ENCODE measurements at places on chromosomes 13 and 19.

- peak; percentile 22 for DNase-seq
Observed at GRCh38 chr19:40445780-40446262, 1.7 kb upstream of the SERTAD3 start.

DNA sequence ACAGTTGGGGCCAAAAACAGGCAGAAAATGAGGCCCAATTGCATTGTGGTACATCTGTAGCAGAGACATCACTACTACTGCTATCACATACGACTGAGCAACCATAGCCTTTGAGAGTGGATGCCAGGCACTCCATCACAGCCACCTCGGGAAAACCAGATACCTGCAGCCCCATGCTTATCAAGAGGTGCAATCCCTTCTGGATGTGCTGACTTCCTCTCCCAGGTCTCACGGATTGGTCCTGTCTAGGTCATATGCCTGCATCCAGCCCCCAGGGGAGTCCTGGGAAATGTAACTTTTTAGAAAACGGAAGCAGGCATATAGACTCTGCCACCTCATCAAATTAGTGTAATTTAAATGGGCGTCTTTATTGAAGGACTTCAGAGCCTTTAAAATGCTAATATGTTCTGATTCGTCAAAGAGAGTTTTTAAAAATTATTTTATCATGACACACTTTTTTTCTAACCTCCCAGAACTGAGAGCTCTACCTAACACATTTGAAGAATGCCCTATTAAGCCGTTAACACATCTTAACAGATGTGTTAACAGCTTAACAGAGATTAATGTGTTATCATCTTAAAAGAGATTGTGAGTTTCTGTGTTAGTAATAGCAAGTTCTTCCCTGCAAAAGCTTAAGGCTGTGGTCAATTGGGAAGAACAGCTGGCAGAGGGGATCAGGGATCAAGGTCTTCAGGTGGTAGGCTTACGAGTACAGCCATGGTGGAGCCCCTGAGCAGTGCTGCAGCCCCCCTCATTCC, 63.9 kb downstream of the DLEU7 start:
- DNase-seq: no peak

DNA sequence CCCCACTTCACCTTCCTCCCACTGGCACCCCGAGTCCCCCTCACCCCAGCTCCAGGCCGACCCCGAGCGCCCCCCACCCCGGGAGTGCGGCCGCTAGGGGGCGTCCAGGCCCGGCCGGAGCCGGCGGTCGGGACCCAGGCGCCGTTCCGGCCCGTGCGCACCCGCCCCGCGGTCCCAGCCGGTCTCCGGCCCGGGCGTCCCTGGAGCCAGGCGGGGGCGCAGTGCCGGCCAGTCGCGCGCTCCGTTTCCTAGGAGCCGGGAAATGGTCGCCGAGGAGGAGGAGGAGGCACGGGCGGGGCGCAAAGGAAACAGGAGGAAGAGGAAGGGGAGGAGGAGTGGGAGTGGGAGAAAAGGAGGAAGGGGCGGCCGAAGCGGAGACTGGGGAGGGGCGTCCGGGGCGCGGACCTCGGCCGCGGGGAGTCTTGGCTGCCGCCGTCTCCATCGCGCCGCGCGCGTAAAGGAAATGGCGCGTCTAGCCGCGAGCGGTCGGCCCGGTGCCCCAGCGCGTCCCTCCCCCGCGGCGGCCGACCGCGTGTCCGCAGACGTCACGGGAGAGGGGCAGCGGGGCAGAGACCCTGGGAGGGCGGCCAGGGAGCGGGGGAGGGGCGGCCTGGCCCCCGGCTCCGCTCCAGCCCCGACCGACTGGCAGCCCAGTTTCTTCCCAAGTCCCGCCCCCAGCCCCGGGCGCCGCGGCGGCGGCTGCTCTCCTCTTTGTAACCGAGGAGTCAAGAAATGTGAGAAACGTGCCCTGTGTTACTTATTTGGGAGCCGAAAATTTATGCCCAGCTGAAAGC, 1.1 kb upstream of the KCTD15 start:
- peak; percentile 93 for DNase-seq

DNA sequence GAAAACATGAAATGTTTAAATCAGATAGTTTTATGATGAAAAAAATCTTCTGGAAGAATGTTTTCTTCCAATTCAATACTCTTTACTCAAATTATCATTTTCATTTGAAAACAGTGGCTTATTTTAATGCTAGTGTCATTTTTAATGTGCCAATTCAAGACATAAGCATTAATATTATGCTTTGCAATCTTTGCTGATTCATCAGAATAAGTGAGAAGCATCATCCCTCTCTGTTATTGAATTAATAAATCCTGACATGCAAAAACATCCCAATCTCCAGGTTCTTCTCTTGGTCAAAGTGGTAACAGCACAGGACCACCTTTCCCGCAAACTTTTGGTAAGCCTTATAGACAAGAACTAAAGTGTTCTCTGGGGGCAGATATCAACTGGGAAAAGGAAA, 3.8 kb downstream of the INTS6 start:
- DNase-seq: no peak

- peak; percentile 90 for DNase-seq
Observed at GRCh38 chr13:39777527-39778061, 122.1 kb downstream of the COG6 start.

GRCh38 chr13:44826591-44827350, 162.5 kb downstream of the NUFIP1 start:
- no peak for DNase-seq

DNA sequence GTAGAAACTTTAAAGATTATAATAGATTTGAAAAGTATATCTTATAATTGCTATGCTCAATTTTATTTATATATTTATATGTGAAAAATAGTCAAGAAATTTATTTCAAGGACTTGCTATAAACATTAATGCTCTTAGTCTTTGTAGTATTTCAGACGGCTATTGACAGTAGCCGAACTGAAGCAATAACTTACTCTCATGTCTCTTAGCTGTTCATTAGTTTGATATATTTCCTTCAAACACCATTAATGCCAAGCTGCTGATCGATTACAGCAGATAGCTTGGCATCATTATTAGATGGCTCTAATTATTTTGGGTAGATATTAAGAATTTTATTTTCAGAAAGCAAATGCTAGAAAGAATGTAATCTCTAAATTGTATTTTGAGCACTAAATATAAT, 1151.5 kb upstream of the SPRY2 start:
- no peak for DNase-seq

GRCh38 chr19:20664901-20665781, 3.8 kb upstream of the ZNF626 start:
- no peak for DNase-seq

DNA sequence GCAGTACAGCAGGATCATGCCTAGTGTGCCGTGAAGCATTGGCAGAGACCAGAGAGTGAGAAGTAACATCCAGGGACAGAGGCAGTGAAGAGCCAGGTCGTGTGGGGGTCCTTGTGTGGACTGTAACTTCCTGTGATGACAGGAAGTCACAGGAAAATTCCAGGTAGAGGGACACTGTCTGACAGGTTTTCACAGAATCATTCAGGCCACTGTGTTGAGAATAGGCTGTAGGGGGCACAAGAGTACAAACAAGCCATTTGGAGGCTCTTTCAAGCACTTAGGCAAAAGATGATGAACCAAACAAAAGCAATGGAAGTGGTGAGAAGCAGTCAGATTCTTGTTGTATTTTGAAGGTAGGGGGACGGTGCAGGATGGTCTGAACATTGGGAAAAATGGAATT, 46.4 kb downstream of the N4BP2L1 start:
- peak; percentile 14 for DNase-seq

GRCh38 chr19:46351241-46352041, 4.6 kb downstream of the PPP5C start:
- peak; percentile 37 for DNase-seq

- DNase-seq: no peak
Observed at GRCh38 chr13:43077461-43077860, 54.1 kb downstream of the DNAJC15 start.

- no peak for DNase-seq
Observed at GRCh38 chr13:49021953-49022352, 46.2 kb downstream of the FNDC3A start.

- no peak for DNase-seq
Observed at GRCh38 chr19:40589591-40590429, 11.4 kb upstream of the LTBP4 start.

DNA sequence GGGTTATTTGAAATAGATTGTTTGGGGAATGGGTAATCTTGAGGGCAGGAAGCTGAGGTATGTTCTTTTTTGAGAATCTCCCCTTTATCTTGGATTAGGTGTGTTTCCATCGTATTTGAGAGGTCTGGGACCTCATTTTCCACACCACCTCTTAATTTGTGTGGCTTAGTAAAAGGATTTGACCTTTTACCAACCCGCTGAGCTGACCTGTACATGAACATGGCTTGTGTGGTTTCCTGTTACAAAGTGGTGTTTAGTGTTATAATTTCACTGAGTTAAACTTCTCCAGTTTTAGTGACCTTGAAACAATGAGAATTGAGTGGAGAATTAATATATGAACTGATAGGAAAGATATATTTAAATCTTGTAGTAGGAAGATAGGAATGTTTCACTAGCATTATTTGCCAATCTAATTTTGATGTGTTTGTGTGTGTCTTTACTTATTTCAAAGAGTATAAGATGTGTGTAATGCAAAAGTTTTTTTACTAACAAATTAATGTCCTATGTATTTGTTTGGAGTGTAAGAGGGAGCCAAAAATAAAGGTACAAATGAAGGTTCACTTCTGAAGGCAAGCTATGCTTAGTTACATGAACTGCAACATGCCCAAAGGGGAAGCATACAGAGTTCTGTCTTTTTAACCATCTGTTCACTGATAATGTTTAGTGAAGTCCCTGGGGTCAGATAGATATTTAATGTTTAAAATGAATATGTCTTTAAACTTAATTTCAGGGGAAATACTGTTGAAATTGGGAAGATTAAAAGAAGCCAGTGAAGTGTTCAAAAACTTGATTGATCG, 17.1 kb downstream of the NAA16 start:
- no peak for DNase-seq

DNA sequence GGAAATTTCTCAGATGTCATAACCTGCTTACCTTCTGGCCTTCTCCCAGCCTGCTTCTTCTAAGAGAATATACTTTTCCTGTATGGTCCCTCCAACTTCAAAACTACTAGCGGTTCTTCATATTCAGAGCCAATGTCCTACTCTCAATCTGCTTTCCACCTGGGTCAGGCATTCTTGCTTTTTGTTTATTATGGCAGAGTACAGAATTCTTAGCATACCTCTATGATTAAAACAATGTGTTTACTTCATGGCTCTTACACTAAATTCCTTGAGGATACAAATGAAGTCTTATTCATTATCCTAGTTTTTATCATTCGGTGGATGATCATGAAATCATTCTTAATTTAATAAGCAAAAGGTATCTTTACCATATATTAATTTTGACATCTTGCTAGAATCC, 484.2 kb upstream of the SLITRK1 start:
- peak; percentile 61 for DNase-seq

GRCh38 chr13:42656161-42656560, 82.2 kb downstream of the TNFSF11 start:
- DNase-seq: peak; percentile 38

DNA sequence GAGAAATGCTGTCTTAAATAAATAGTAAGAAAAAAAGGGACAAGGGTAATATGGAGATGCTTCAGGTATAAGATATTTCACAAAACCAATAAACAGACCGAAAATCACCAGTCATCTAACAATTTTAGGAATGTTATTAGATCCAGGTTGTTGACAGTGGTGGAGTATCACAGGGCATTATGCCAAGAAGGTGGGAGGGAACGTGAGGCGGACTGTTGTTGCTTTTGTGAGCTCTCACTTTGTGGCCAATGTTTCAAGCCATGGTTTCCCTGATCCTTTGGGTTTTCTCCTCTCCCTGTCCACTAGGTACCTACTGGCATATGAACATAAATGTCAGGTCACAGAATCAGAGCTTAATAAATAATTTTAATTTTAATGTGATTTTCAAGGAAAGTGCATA, 790.3 kb upstream of the SLITRK1 start:
- no peak for DNase-seq

Data from fibroblast of skin of right quadriceps (primary cell).